Fibroblast of skin of left biceps (primary cell): ENCODE measurements at places on chromosomes 7 and 10.

DNA sequence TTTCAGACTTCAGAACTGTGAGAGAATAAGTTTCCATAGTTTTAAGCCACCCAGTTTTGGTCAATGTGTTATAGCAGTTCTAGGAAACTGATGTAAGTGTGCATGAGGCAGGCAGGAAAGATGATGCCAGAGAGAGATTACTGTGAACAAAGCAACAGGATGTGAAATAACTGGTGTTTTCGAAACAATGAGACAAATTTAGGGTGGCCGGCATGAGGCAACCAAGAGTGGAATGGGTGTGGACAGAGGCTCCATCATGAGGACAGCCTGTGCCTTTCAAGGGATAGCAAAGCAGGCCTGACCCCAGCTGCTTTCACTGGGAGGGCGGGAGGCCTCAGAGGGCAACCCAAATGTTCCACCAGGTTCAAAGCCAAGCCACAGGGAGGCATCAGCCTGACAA is 67.3 kb upstream of the UCN3 start:
- DNase-seq: no peak

DNA sequence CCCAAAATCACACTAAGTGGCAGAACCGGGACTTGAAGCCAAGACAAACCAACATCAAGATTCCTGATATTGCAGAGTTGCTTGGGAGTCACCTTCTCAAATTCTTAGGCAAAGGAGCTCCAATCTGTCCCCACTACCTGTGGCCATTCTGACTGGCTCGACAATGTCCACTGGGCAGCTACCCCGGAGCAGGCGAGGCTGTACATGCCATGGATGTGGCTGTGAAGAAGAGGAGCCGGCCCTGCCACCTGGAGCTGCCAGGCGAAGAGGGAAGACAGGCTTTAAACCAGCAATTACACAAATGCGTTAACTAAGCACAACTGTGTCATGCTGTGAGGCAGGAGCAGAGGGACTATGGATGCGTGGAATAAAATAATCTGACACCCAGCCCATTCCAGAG is 18.1 kb downstream of the CAMK2G start:
- no peak for DNase-seq

GRCh38 chr7:11727864-11728263 is 104.1 kb downstream of the THSD7A start:
- no peak for DNase-seq

DNA sequence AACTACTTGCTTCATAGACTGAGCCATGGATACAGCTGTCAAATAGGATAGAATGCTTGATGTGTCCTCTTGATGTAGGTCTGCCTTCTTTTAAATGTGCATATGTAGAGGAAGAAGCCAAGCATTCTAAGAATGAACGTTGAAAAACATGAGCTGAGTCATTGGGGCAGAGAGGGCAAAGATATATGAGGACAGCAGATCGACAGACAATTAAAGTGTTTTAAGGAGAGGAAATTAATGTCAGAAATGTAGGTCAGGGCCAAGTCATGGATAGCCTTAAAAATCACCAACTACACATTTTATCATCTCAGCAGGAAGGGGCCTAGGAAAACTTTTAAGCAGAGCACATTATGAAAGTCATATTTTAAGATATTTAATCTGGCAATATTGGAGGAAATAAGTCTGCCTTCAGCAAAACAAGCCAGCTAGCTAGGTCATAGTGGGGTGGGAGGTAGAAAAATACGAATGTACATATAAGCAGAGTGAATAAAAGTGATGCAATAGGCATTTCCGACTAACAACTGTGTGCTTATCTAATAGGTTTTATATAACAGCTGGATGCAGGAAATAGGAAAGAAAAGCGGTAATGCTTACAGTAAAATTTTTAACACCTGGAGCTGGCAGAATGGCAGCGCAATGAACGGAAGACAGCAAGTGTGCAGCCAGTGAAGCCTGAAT is 638.3 kb upstream of the TPK1 start:
- no peak for DNase-seq

GRCh38 chr10:113776553-113776952 is 25.1 kb downstream of the PLEKHS1 start:
- DNase-seq: no peak
